ENCODE measurements at places on chromosomes 1 and 21.
A peak's percentile ranks its signal among the peaks of the same experiment; 100 is the strongest.

DNA sequence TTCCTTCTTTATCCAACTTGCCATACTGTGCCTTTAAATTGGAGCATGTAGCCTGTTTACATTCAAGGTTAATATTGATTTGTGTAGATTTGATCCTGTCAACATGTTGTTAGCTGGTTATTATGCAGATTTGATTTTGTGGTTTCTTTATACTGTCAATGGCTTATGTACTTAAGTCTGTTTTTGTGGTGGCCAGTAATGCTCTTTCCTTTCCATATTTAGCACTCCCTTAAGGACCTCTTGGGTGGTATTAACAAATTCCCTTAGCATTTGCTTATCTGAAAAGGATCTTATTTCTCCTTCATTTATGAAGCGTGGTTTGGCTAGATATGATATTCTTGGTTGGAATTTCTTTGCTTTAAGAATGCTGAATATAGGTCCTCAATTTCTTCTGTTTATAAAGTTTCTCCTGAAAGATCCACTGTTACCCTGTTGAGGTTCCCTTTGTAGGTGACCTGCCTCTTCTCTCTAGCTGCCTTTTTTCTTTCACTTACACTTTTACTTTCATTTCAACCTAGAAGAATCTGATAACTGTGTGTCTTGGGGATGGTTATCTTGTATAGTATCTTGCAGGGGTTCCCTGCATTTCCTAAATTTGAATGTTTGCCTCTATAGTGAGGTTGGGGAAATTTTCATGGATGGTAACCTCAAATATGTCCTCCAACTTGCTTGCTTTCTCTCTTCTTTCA lies 86.9 kb upstream of the NEGR1 start:
- DNase-seq = peak; percentile 11

DNA sequence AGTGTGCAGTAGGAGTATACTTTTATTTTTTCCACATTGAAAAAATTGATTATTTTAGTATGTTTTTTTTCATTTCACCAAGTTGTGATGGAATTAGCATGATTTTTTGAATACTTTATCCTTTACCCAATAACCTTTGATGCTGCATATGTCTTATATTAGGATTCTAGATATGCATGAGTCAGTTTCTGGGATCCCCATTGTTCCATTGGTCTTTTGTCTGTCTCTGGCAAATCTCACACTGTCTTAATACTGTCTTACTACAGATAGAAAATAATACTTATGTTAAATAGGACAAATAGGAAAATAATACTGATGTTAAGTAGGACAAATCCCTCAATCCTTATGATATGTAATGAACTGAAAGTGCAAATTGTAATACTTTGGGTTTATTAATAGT lies 54.3 kb upstream of the ASB17 start:
- no peak for DNase-seq

DNA sequence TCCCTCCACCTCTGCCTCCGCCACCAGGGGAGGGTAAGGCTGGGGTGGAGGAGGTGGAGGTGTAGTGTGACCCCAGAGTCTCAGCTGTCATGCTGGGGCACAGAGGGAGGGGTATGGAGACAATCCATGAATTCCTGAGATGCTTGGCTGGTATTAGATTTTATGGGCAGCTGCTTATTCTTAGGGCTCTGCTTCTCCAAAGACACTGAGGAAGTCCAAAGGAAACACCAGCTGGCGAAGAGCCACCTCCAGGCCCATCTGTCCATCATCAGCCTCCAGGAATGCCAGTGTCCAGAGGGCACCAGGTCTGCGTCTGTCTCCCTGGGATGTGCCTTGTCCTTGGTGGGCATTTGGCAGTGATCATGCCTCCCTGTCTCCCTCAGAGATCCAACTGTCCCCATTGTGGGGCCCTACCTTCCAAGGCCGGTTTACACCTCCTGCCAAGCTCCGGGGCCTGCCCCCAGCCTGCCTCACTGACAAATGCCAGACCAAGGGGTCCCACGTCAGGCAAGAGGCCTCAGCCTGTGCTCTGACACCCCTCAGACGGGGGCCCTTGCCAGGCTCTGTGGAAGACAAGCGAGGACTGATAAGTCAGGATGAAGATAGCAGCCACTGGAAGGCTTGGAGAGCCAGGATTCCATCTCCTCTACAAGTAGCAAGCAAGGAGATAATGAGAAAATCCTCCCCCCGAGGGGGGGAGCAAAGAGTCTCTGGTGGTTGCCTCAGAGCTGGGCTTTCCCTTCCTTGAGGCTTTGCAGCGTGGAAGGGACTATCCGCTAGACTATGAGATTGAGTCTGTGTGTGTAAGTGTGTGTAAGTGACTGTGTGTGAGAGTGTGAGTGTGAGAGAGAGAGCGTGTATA lies 1.6 kb downstream of the TNNI1 start:
- DNase-seq = no peak

DNA sequence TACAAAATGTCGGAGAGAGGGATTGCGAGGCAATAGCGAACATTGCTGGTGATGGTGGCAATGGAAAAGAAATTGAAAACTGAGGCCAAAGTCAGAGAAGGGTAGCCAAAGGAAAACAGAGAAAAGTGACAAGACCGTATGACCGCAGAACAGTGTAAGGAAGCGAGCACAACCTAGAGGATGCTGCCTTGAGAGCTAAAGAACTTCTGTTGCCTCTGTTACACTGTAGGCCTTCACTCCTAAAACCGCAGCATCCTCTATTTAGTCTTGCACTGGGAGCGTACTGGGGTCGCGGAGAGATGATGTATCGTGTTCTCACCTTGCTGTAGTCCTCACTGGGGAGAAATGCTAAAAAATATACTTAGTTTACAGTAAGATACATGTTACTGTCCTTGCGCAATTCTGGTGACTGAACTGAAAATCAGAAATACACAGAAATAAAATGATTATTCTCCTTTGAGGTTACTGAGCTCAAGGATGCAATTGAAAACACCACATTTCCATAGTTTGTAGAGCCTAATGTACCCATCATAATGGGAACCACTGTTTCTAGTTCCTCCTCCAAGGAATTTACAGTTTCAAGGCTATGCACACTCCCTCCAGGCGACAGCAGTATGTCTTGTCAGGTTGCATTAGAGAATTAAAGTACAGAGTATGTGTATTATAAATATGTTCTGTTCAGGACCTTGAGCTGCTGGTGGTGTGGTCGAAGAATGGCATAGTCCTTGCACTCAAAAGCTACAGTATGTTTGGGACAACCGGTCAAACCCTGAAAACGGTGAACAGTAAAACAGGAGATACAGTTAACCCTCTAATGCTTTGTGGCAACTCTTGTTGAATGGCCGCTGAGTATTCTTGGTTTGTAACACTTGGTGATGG lies 1.3 kb downstream of the NEK7 start:
- DNase-seq = no peak

- DNase-seq = no peak
Observed at GRCh38 chr1:206727981-206728696, 42.4 kb upstream of the IL19 start.

DNA sequence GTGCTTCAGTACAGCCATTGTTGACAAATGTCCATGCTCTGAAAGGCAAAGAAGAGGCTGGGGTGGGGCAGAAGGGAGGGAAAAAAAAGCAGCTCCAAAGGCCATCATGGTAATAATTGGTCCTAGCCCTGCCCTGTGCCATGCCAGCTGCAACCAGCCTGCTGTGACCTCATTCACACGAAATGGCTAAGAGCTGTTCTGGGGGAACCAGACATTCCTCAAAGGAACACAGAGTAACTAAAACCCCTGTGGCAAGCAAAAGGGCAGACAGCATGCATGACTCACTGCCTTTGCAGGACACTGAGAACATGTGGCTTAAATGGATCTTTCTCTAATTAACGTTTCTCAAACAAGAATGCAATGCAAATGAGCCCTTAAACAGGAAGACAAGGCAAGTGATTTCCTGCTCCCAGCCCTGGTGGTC lies 42.3 kb downstream of the STYXL2 start:
- DNase-seq = peak; percentile 90

GRCh38 chr1:182193908-182194550 lies 132.5 kb upstream of the ZNF648 start:
- DNase-seq = no peak

- no peak for DNase-seq
Observed at GRCh38 chr1:24157918-24158481, 15.1 kb upstream of the IL22RA1 start.

GRCh38 chr1:54971317-54971791 lies 9.1 kb upstream of the TMEM61 start:
- DNase-seq = no peak

GRCh38 chr1:31725777-31726535 lies 22.1 kb upstream of the COL16A1 start:
- DNase-seq = no peak

DNA sequence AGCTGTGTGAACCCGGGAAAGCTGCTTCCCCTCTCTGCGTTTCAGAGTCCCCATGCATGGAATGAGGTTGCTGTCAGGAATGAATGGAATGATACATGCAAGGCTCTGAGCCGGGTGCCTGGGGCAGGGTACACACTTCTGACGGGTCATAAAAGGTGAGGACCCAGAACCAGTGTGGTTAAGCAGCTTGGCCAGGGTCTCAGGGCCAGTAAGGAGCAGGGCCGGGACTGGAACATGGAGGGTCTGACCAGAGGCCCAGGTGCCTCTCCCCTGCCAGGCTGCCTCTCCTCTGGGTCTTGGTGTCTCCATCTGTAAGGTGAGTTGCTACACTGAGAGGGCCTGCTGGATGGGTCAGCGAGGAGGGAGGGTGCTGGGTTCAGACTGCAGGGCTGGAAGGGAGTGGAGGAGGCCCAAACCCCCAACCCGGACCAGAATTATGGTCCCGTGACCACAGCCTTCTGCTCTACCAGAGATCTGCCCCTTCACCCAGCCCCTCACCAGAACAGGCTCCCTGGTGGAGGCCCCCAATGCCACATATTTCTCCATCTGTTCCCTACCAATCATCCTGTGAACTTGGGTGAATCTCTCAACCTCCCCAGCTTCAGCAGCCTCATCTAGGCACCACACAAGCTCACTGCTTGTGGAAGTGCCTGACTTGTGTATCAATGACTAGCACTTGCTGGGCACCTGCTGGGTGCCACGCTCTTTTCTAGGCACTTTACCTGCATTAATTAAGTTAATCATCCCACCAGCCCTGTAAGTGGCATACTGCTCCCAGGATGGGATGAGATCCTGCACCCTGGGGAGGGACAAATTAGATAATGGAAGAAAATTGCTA lies 16.2 kb upstream of the LRP8 start:
- DNase-seq = no peak

DNA sequence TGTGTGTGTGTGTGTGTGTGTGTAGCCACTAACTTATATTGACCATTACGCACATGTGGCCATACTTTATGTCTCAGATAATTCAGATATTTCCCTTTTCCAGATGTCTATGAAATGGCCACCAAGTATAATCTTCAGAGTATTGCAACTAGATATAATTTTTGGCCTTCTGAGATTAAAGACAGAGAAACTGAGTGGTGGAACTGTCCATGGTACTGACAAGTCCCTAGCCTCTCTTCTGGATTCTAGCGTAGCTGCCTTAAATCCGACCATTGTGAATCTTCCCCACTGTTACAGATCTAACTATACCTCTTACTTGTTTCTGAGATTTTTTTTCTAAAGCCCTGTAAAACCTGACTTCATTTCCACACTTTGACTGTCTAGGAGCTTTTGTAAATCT lies 100.0 kb upstream of the SERTAD4 start:
- no peak for DNase-seq

DNA sequence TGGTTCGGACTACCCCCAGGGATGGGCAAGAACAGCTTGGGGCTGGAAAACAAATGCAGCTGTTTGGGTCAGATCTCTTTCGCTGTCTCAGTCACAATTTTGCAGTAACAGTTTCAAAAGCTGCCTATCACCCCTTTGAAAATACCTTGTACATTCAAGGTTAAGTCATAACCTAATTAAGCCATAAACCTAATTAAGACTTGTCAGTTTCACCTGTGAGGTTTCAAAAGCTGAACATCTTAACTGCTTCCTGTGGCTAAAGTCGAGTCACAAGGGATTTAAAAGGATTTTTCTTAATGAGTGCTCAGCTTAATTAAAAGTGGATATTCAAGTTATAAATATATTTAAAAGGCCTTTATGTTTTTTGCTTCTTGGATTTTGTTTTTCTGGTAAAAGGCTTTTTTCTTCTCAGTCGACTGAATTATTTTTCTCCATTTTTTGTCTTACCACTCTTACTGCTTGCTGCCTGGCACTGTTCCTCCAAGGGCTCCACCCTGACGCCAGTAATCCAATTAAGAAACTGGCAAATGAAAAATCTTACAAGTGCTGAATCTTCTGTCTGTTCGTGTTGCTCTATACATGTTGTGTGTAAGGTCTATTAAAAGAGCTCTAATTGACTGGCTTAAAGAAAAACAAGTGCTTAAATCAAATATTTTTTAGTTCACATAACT lies 31.3 kb downstream of the CBR1 start:
- no peak for DNase-seq

DNA sequence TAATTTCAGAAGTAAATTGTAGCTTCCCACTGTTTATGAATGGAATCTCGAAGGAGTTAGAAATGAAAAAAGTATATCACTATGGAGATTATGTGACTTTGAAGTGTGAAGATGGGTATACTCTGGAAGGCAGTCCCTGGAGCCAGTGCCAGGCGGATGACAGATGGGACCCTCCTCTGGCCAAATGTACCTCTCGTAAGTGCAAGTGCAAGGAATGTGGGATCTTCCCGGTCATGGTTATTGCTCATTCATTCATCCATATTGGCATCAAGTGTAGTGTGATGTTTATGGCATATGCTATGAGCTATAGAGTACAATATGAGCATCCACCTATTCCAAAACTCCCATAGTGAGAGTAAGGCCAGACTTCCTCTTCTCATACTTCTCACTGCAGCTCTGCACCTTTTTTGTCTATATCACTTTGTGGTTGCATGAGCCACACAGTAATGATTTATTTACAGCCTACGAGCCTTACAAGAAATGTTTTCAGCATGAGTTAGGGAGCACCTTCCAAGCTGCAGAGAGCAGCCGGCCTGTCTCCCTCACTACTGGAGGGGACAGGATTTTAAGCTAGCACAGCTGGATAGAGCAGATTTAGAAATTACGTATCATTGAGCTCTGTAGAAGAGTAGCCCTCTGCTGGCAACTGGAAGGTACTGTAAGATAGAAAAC lies 24.9 kb upstream of the CR1L start:
- no peak for DNase-seq

GRCh38 chr21:37208056-37208721 lies 58.9 kb downstream of the VPS26C start:
- no peak for DNase-seq

- peak; percentile 75 for DNase-seq
Observed at GRCh38 chr1:152886758-152887409, 8.8 kb downstream of the SMCP start.

DNA sequence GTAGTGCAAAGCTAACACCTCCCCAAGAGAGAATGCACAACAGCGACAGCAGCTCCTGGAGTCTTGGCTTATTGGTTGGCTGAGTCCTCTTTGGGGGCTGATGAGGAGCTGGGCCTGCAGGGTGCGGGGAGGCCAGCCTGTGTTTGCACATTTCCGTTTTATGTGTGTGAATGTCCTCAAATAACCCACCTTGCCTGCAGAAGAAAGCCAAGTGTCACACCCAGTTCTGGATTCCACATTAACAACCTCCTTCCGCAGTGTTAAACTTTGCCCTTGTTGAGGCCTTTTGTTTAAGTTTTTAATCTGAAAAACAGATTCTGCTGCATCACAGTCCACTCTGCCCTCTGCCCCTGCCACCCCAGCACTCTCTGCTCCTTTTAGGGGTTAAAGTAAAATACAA lies 274.5 kb downstream of the TM2D1 start:
- no peak for DNase-seq
